ENCODE measurements at places on chromosomes 7 and 10. TPM values are rescaled to one million over a fixed set of nuclear protein-coding genes. Genes with fewer than 3 reads are reported as not detected.

Gene FGL2
- not detected for total RNA-seq

Gene AQP1
- not detected for total RNA-seq

GRCh38 chr7:43647339-43647672 is 64.4 kb downstream of the STK17A start:
- DNase-seq, result peak; percentile 81
- peaks cover 28% of the 10 kb centered on the region for H3K36me3 ChIP-seq
- no peaks in the 10 kb centered on the region for H3K27me3 ChIP-seq
- H3K27ac ChIP-seq, result peak overlapping the region; percentile 89
- no peak overlapping the region for H3K4me3 ChIP-seq

- no peaks in the 10 kb centered on the region for H3K4me1 ChIP-seq
- H3K27me3 ChIP-seq, result no peaks in the 10 kb centered on the region
- no peaks in the 10 kb centered on the region for H3K36me3 ChIP-seq
- no peak overlapping the region for H3K4me3 ChIP-seq
- no peak overlapping the region for H3K27ac ChIP-seq
Observed at GRCh38 chr7:17020250-17020649, 138.5 kb upstream of the AGR3 start.

DNA sequence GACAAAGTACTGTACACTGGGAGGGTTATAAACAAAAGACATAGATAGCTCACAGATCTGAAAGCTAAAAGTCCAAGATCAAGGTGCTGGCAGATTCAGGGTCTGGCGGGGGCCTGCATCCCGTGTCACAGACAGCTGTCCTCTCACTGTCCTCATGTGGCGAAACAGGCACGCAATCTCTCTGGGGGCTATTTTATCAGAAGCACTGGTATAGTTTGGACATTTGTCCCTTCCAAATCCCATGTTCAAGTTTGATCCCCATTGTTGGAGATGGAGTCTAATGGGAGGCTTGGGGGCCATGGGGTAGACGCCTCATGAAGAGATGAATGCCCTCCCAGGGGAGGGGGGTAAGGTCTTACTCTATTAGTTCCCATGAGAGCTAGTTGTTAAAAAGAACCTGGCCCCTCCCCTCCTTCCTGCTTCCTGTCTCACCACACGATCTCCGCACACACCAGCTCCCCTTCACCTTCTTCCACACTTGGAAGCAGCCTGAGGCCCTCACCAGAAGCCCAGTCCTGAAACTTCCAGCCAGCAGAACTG is 72.5 kb upstream of the UCN3 start:
- no peaks in the 10 kb centered on the region for H3K27me3 ChIP-seq
- no peak for DNase-seq
- H3K4me1 ChIP-seq, result no peaks in the 10 kb centered on the region

- H3K4me1 ChIP-seq, result peaks cover 2% of the 10 kb centered on the region
- no peak overlapping the region for H3K27ac ChIP-seq
- H3K36me3 ChIP-seq, result peaks cover 7% of the 10 kb centered on the region
- no peak for DNase-seq
- no peak overlapping the region for H3K4me3 ChIP-seq
- H3K27me3 ChIP-seq, result no peaks in the 10 kb centered on the region
Observed at GRCh38 chr7:28246921-28247461, 66.4 kb upstream of the JAZF1 start.

- no peaks in the 10 kb centered on the region for H3K36me3 ChIP-seq
- DNase-seq, result no peak
- 0 out of 2 replicates have a peak, but pooled peaks cover 2% of the 10 kb centered on the region for H3K4me1 ChIP-seq
- no peak overlapping the region for H3K4me3 ChIP-seq
- H3K27ac ChIP-seq, result no peak overlapping the region
- no peaks in the 10 kb centered on the region for H3K27me3 ChIP-seq
Observed at GRCh38 chr10:71975871-71976725, 11.9 kb downstream of the CHST3 start.

DNA sequence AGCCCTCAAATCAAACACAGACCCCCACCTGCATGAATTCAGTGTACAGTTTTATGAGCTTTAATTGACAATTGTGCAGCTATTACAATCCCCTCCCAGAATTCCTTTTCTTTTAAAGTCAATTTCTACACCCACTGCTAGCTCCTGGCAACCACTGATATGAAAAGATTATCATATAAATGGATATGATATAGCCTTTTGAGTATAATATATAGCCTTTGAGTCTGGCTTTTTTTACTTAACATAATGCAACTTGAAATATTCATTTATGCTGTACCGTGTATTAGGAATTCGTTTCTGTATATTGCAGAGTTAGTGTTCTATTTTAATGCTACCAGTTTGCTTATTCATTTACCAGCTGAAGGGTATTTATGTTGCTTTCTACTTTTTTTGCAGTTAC is 127.7 kb downstream of the CCSER2 start:
- H3K27ac ChIP-seq, result no peak overlapping the region
- H3K4me3 ChIP-seq, result no peak overlapping the region
- peaks cover 15% of the 10 kb centered on the region for H3K36me3 ChIP-seq
- DNase-seq, result no peak

- no peaks in the 10 kb centered on the region for H3K36me3 ChIP-seq
- H3K27me3 ChIP-seq, result no peaks in the 10 kb centered on the region
Observed at GRCh38 chr10:26499426-26499825, 61.3 kb downstream of the APBB1IP start.

DNA sequence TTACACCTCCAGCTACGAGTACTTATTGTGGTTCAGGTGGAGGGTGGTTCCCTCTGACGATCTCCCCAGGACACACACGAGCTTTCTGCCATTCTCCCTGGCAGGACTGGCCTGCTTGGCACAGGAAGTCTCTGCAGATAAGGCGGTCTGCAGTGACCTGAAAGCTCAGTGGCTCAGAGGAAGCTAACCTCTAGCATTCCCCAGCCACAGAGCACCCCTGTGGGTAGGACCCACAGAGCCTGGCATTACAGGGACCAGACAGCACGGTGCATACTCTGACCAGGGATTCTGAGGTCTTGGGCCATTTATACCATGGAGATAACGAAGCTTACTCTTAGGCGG is 1.9 kb upstream of the GPR146 start:
- H3K4me3 ChIP-seq, result no peak overlapping the region
- DNase-seq, result no peak
- no peaks in the 10 kb centered on the region for H3K36me3 ChIP-seq
- no peak overlapping the region for H3K27ac ChIP-seq
- no peaks in the 10 kb centered on the region for H3K27me3 ChIP-seq
- peaks cover 4% of the 10 kb centered on the region for H3K4me1 ChIP-seq

DNA sequence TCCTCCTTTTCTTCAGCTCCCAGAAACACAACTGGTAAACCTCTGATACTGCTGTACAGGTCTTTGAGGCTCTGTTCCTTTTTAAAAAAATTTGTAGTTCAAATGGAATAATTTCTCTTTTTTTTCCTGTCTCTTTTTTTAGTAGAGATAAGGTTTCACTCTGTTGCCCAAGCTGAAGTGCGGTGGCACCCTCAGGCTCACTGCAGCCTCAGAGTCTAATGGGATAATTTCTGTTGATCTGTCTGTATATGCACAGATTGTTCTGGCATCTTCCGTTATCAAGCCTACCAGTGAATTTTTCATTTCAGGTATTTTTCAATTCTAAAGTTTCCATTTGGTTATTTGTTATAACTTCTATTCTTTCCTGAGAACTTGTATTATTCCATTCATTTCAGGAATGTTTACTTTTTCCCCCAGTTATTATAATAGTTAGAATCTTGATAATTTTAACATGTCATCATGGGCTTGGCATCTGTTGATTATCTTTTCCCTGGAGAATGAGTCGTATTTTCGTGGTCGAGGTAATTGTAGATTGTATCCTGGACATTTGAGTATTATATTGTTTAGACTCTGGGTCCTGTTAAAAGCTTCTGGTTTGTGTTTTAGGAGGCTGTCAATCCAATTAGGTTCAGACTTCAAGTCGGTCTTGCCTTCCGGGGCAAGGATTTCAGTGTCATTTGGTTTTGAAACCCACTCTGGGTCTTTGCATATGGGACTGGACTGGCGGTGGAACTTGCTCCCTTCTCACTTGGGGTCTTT is 24.5 kb downstream of the CRCP start:
- peaks cover 80% of the 10 kb centered on the region for H3K36me3 ChIP-seq
- DNase-seq, result no peak
- H3K27ac ChIP-seq, result no peak overlapping the region
- H3K4me3 ChIP-seq, result no peak overlapping the region
- H3K4me1 ChIP-seq, result no peaks in the 10 kb centered on the region
- no peaks in the 10 kb centered on the region for H3K27me3 ChIP-seq

DNA sequence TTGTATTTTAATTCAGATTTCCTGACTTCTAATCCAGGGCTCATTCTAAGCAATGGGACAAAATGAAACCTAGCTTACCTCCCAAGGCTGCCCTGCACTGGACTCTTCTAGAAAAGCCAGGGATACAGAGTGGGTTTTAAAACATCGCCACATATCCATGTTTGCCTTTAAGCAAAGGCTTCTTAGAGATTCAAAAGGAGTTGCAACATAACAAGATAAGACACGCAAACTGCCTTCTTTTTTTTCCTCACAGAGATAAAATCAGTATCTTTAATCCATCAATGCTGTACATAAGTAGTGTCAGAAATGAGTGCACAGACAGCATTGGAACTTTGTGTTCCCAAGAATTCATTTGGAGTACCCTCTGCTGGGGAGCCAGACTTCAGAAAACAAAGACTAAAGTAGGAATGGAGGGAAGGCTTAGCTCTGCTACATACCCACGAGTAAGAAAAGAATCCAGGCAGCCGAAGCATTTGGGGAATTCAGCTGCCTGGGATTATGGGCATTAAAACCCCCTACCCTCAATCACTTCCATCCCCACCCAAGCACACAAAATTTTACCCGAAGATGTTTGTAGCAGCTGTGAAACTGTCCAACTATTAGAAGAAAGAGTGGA is 427.8 kb downstream of the ARL4A start:
- H3K4me3 ChIP-seq, result no peak overlapping the region
- H3K27ac ChIP-seq, result no peak overlapping the region
- no peak for DNase-seq
- no peaks in the 10 kb centered on the region for H3K4me1 ChIP-seq
- H3K36me3 ChIP-seq, result no peaks in the 10 kb centered on the region

GRCh38 chr10:124626759-124627380 is 117.3 kb downstream of the FAM53B start:
- no peak overlapping the region for H3K4me3 ChIP-seq
- H3K27me3 ChIP-seq, result no peaks in the 10 kb centered on the region
- H3K4me1 ChIP-seq, result peaks cover 3% of the 10 kb centered on the region
- no peak overlapping the region for H3K27ac ChIP-seq

DNA sequence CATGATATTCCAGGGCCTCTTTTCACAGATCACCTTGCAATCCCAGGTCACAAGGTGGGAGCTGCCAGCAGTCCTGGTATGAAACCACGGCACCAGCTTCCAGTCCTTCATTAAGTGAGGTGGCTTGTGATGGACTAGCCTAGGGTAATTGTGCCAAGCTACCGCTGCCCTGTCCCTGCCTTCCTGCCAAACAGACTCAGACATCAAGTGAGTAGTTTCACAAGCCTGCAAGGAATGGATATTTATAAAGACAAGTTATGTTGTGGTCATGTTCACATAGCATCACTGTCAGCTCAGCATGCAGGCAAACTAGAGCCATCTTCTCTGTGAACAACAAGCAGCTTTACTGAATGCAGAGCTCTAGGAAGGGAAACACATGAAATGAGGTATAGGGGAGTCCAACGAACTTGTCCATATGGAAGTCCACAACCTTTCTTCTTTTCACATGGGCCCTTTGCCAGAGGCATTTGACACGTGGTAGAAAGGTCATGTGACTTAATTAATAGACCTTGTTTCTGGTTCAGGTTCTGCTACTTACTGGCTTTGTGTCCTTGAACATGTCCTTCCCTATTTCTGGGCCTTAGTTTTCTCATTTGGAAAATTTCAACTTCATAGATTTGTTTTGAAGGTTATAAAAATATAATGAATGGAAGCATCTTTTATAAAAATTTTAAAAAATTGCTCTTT is 1061.2 kb downstream of the KCNMA1 start:
- no peaks in the 10 kb centered on the region for H3K27me3 ChIP-seq
- H3K36me3 ChIP-seq, result no peaks in the 10 kb centered on the region
- no peak overlapping the region for H3K4me3 ChIP-seq
- no peak overlapping the region for H3K27ac ChIP-seq

GRCh38 chr7:107078517-107078966 is 34.0 kb downstream of the PRKAR2B start:
- H3K4me1 ChIP-seq, result no peaks in the 10 kb centered on the region
- no peak overlapping the region for H3K4me3 ChIP-seq
- no peak overlapping the region for H3K27ac ChIP-seq
- no peaks in the 10 kb centered on the region for H3K36me3 ChIP-seq
- no peaks in the 10 kb centered on the region for H3K27me3 ChIP-seq

GRCh38 chr7:135665042-135665441 is 2.7 kb downstream of the STMP1 start:
- H3K4me3 ChIP-seq, result no peak overlapping the region
- peaks cover 18% of the 10 kb centered on the region for H3K36me3 ChIP-seq
- DNase-seq, result no peak
- H3K4me1 ChIP-seq, result no peaks in the 10 kb centered on the region

DNA sequence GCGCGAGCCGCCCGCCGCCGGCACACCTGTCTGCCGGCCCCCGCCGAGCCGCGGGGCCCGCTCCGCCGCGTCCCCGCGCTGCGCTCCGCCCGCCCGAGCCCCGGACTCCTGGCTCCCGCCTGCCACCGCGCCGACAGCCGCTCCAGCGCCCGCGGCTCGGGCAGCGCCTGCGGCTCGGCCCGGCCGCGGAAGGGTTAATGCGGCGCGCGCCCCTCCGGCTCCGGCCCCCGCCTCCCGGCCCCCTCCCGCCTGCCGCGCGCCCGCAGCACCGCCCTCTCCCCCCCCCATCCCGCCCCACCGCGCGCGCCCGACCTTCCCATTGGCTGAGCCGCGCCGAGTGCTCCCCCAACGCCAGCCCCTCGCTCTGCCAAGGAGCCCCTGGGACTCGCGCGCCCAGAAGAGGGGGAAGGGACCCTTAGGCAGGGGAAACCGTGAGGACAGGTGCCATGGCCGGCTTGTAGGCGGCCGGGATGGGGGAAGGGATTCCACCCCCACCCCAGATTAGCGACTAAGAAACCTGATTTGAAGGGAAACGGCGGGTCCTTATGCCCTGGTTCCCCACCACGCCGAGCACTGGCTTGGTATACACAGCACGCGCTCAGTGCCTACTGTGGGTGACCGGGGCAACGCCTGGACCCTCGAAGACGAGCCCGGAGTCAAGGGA is at the start of gene KCNH2:
Gene KCNH2, minus strand, starts transcription at position 196 of the 664 bp plus-strand sequence. CDS start 408 bp downstream, outside the sequence.
- peaks cover 7% of the 10 kb centered on the region for H3K27me3 ChIP-seq
- H3K4me1 ChIP-seq, result peaks cover 5% of the 10 kb centered on the region
- no peaks in the 10 kb centered on the region for H3K36me3 ChIP-seq
- DNase-seq, result peak; percentile 88
- peak within 1 kb of the TSS; percentile 66 for H3K4me3 ChIP-seq

DNA sequence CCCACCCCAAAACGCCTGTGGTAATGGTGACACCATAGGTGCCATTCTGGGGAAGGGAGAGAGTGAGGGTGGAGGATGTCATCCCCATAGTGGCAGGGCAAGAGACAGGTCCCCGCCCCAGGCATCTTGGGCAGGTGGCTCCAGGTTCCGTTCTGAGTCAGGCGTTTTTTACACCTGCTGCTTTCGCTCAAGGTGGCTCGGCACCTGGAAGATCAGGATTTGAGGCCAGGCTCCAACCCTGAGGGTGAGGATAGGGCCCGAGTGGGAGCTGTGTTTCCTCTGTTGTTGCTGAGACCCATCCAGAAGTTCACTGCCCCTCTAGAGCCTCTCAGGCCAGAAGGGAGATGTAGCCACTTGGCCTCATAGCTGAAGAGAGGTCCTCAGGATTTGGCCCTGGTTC is 36.6 kb upstream of the DUSP5 start:
- no peaks in the 10 kb centered on the region for H3K27me3 ChIP-seq
- DNase-seq, result no peak
- H3K27ac ChIP-seq, result no peak overlapping the region

GRCh38 chr7:27952456-27953285 is 212.7 kb downstream of the TAX1BP1 start:
- no peaks in the 10 kb centered on the region for H3K4me1 ChIP-seq
- no peak for DNase-seq
- H3K27me3 ChIP-seq, result no peaks in the 10 kb centered on the region
- H3K27ac ChIP-seq, result no peak overlapping the region
- no peaks in the 10 kb centered on the region for H3K36me3 ChIP-seq
- no peak overlapping the region for H3K4me3 ChIP-seq

Data from H9 (cell line).